ENCODE measurements at places on chromosomes 4 and X.

DNA sequence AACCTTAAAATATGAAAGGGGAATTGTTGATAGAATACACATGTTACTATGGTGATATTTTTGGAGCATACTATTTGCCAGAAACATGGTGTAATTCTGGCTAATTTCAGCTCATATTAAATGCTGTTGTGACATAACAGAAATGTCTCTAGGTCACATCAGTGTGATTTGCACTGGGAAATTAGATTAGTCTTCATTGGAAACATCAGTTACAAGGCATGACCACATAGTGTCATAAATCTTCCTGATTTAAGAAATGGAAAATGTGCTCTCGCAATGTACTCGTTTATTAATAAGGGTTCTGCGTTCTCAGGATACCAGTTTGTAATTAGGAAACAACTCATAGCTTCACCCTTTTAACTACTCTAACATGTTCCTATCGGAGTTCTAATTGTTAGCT, 72.9 kb upstream of the GYPA start:
- DNase-seq, result no peak

GRCh38 chrX:31126205-31126604, 54.4 kb upstream of the FTHL17 start:
- DNase-seq, result no peak

- DNase-seq, result no peak
These were observed 98.6 kb downstream of the TBC1D19 start for GRCh38 chr4:26682436-26682835.

DNA sequence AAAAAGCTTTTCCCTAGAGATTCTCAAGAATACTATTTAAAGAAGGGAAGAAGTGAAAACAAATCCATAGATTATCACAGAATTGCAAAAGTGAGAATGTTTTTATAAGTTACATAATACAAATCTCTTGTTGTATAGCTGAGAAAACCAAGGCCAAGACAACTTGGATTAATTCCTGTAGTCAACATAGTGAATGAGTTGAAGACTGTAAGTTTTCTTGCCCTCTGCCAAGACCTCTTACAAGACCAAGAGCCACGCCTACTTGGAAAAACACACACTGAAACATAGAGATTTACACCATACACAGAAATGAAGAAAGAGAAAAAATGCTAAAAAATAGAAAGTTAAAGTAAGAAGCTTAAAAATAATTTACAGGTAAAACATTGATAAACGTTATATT, 2024.0 kb downstream of the PCDH7 start:
- no peak for DNase-seq

GRCh38 chrX:24375600-24376131, 15.2 kb downstream of the SUPT20HL1 start:
- DNase-seq, result no peak

DNA sequence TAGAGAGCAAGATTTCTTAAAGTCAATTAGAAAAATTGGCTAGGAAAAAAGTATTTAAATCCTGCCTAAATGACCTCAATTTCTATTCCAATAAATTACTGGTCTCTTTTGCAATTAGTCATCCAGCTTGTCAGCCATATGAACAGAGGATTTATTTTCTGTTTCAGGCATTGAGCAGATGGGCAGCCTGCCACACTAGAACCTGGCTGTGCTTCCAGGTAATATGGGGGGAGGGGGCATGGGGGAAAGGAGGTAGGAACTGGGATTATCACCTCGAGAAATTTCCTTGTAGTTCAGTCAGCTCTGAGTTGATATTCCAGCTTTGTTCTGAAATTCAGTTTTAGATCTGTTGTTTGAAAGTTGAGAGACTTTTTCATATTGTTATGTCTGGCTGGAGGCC, 206.3 kb upstream of the LCORL start:
- no peak for DNase-seq

GRCh38 chr4:140571620-140572019, 2.9 kb upstream of the UCP1 start:
- no peak for DNase-seq

GRCh38 chr4:35934320-35934981, 309.9 kb downstream of the ARAP2 start:
- no peak for DNase-seq

- no peak for DNase-seq
These were observed 24.7 kb downstream of the RAB33A start for GRCh38 chrX:130196466-130196865.

DNA sequence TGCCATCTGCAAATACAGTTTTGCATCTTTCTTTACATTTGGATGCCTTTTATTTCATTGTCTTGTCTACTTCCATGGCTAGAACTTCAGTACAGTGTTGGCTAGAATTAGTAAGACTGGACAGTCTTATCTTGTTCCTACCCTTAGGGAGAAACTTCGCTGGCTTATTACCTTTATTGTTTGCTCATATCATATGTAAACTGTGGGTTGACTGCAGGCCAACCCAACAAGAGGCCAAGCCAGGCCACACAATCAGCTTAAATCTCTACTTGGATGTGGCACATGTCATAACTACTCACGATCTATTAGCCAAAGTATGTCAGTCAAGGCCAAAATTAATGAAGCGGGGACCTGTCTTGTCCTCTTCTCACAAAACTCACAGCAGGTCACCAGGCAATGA, 144.1 kb downstream of the THOC2 start:
- DNase-seq, result no peak

- no peak for DNase-seq
These were observed 502.9 kb upstream of the SLIT2 start for GRCh38 chr4:19748519-19749479.

GRCh38 chr4:184024637-184025036, 119.5 kb downstream of the STOX2 start:
- DNase-seq, result no peak

GRCh38 chr4:127080141-127080540, 552.6 kb upstream of the INTU start:
- no peak for DNase-seq

- no peak for DNase-seq
These were observed 5.0 kb upstream of the RNF175 start for GRCh38 chr4:153764601-153765368.

DNA sequence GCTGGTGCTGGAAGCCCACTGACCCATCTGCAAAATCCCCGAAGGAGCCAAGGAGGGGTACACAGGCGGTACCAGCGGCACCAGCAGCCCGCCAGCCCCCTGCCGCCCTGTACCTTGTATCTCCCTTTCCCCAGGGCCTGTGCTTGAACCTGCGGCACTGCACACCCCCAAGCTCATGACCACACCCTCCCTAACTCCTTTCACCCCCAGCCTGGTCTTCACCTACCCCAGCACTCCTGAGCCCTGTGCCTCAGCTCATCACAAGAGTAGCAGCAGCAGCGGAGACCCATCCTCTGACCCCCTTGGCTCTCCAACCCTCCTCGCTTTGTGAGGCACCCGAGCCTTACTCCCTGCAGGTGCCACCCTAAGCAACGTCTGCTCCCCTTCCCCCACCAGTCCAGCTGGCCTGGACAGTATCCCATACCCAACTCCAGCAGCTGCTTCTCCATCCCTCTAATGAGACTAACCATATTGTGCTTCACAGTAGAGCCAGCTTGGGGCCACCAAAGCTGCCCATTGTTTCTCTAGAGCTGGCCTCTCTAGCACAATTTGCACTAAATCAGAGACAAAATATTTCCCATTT, 94.9 kb downstream of the LARP1B start:
- DNase-seq, result no peak

DNA sequence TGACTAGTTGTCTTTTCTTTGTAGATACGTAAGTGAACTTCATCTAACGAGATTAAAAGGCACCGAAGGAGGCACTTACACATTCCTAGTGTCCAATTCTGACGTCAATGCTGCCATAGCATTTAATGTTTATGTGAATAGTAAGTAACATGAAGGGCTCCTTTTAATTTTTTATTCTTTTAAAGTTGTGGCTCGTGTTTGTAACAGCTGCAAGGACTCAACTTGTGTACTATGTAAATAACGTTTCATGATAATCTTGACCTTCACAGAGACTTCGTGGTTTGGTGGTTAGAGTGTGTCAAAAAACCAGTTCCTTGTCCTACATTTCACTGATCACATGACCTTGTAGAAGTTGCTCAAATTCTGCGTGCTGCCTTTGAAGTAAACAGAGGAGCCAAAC, 51.6 kb downstream of the KIT start:
- DNase-seq, result no peak

DNA sequence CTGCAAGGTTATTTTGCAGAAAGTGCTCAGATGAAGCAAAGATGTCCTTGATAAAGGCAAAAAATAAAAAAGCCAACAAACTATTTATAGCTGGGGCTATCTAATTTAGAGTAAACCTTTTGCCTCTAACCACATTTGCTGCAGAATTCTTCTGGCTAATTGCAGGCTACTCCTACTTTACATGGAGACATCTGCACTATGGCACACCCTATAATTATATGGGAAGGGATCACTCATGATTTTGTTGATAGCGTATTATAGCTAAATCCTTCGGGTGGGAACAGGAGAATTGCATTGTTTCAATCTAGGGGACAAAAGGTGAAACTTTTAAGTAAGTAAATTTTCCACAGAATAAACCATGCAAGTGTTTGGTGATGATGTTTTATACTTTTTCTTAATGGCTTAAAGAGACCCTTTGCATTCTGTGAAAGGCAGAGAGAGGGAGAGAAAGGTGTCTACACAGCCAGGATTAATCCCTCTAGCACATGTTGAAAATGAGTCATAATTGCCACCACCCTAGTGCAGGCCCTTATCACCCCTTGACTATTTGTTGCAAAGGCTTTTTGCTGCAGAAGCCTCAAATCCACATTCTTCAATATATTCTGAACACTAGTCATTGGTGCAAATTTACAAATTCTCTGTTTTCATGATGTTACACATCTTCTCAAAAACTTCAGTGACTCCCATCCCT, 221.3 kb upstream of the BMP3 start:
- no peak for DNase-seq

DNA sequence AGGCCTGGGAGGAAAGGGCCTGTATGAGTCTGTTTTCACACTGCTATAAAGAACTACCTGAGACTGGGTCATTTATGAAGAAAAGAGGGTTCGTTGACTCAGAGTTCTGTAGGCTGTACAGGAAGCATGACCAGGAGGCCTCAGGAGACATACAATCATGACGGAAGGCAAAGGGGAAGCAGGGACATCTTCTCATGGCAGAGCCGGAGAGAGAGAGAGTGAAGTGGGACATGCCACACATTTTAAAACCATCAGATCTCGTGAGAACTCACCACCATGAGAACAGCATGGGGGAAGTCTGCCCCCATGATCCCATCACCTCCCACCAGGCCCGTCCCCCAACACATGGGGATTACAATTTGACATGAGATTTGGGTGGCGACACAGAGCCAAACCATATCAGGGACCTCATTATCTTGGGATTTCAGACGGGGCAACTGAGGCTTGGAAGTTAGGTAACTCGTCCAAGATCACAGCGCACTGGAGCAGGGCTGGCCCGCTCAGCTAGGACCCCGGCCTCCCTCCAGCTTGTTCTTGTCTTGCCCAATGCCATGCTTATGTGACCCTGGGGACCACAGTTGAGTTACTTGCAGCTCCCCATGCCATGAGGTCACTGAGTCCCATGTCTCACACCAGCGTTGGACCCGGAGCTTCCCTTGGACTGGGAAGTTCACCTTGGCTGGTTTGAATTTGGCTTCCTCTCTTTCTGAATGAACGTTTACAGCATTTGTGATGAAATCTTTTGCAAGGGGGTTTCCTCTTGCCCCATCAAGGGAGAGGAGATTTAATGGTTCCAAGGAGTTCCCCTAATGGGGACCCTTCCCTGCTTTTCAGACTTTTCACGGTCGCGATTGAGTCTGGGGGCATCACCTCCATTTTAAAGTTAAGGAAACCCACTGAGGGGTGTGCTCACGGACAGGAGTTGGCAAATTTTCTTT, 18.1 kb downstream of the HTRA3 start:
- DNase-seq, result no peak

GRCh38 chr4:137345597-137345996, 186.7 kb downstream of the PCDH18 start:
- DNase-seq, result no peak

- DNase-seq, result no peak
These were observed 518.1 kb downstream of the TRIML1 start for GRCh38 chr4:188657365-188657764.

DNA sequence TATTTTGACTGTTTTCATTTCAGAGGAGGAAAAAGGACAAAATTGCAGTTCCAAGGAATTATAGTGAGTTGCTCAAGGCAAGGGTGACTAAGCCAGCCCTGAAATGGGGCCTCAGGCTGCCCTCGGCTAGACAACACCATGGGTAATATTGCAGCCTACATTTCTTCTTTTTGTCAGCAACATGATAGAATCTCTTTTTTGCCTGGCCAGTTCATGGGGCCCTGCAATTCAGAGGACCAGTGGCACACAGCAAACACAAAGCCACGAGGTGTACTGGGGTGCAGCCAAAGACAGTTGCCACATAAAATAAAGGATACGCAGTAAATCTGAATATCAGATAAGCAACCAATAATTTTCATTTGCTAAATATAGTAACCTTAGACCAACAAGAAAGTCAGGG, 41.8 kb downstream of the RBM47 start:
- no peak for DNase-seq

DNA sequence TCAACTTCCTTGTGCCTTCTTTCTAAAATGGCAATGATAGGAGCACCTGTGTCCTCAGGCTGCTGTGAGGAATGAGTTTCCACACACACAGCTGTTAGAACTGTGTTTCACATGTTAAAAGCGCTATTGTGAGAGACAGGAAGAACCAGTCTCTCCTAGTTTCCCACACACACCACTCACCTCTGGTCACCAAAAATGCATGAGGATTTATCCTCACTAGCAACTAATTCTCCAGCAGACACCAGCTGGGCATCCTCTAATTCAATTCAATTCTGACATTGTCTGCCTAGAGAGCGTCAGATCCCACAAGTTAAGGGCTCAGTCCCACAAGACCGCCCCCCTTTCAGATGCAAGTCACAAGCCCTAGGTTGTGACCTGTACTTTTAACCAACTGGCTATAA, 29.0 kb upstream of the SLC2A9 start:
- DNase-seq, result no peak

GRCh38 chr4:4341861-4342650, 44.8 kb upstream of the NSG1 start:
- DNase-seq, result no peak

- DNase-seq, result no peak
These were observed 373.7 kb downstream of the AR start for GRCh38 chrX:67917421-67918010.

DNA sequence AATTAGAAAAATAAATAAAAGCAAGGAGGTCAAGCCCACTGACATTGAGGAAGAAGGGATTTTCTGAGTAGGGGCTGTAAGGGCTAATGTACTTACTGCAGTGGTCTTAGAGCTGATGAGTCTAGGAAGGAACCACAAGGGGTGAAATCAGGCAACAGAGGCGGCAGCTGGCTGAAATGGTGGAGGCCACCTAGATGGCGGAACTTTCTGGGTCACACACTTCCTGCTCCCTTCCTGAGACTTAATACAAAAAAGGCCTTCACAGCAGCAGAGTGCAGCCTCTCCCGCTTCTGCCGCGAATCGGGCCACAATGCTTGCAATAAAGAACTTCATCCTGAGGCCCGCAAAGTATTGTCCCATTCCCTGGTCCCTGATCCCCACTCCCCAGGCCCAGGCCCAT, 15.4 kb downstream of the SNX12 start:
- DNase-seq, result no peak

DNA sequence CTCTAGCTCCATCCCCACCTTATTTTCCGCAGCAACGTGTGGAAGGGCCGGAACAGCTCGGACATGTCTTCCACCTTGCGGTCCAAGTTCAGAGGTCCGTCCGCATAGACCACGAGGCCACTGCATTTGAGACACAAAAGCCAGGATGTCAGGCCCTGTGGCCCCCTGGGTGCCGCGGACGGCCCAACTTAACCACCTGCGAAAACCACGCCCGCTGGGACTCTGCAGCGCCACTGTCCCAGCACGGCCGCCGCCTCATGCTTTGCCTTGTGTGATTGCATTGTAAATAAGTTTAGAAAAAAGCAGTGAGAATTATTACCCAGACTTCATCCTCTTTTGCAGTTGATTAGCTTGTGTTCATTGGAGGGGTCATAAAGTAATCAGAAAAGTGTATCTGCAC, 58.2 kb upstream of the MXD4 start:
- no peak for DNase-seq

All from stimulated activated CD4-positive, alpha-beta T cell treated with anti-CD3 and anti-CD28 coated beads, Interleukin-4, amount 100 ng/mL, for 1 hour (primary cell).